ENCODE measurements at places on chromosomes 6 and 20.
A peak's percentile ranks its signal among the peaks of the same experiment; 100 is the strongest.

DNA sequence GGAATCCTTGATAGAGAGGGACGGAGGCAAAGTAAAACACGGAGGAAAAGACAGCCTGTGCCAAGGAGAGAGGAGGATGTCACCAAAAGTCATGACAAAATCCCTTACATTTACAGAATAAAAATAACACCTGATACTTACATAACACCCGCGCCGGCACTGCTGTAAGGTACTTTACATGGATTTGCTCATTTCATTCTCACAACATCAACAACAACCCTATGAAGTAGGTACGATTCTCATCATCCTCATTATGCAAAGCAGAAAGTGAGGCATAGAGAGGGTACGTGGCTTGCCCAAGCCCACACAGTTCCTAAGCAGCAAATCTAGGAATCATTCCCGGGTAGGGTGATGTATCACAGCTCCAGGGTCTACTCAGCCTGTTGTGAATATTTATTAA, 67.6 kb upstream of the NFATC2 start:
- DNase-seq: no peak

DNA sequence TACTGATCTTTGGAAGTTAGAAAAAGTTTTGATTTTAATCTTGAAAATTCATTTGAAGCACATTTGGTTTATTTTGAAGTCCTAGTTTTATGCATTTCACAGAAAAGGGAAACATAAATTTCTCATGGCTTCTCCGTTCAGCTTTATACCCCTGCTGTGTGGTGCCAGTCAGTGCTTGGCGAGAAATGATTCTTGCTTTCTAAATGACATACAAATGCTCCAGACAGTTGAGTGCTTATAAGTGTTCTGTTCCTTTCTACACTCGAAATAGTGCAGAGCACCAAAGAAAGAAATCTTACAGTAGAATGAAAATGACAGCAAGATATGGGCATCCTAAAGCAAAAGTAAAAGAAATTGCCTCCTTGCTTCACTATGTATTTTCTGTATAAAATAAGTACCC, 9.0 kb upstream of the ZNF292 start:
- DNase-seq: no peak

DNA sequence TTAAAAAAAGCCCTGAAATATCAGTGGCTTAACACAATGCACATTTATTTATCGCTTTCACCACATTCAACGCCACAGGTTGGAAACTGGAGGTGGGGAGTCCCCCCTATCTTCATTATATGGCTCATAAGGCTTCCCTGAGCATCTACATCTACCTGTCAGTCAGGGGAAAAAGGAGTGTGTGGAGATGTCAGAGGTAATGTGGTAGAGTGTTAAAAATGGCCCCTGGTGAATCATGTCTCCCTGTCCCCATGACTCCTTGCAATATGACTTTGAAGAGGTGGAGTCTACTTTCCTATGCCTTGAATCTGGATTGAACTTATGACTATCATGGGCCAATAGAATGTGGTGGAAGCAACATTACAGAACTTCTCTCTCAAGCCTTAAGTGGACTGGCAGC, 65.5 kb upstream of the BTBD3 start:
- no peak for DNase-seq

DNA sequence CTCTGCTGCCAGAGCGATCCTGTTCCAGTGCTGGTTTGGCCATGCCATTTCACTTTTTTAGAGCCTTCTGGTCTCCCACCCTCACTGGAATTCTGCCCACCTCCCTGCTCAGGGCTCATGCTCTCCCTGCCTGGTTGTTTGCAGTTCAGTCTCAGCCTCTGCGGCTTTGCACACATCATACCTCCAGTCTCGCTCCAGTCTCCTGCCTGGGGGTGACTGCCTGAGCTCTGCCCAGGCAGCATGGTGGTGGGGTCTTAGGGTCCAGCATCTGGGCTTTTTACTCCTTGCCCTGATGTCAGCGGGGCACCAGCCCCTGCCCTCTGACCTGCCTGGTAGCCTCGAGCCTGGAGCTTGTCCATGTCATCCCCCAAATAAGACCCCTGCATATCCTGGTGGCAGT, 30.9 kb downstream of the CD83 start:
- DNase-seq: no peak

- no peak for DNase-seq
Measured at GRCh38 chr6:44697327-44697726, 309.8 kb downstream of the CDC5L start.

- no peak for DNase-seq
Measured at GRCh38 chr6:16166871-16167608, 38.2 kb downstream of the MYLIP start.

DNA sequence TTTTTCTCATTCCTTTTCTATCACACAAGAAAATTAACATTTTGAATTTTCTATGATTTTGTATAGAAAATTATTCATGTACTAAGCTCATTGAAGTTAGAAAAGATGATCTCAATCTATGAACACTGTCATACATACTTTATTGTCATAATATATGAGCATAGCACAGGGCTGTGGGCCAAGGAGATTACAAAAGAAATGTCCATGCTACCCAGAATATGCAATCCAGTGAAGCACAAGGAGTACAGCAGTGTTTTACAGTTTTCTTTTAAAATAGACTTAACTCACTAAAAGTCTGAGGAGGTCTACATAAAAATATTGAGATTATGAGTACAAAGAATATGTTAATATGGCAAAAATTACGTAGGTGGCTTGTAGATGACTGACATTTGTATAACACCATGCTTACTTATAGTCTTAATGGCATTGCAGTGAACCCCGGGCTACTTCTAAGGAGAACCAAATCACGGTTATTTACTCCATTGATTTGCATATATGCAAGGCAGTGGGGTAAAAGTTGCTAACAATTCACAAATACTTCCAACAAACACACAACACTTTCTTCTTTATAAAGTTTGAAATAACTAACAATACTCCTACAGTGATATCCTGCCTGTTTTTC, 257.1 kb downstream of the BCKDHB start:
- DNase-seq: no peak

DNA sequence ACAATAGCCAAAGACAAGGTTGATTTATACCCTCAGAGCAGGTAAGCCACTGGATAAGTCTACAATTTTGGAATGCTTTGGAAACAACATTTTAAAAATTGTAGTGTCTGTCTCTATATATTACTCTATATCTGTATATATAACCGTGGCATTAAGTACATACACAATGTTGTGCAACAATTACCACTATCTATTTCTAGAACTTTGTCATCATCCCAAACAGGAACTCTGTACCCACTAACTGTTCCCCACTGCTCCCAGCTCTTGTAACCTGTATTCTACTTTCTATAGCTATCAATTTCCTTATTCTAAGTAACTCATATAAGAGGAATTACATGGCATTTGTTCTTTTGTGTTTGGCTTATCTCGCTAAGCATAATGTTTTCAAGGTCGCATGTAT, 78.2 kb upstream of the ASCC3 start:
- DNase-seq: no peak

- DNase-seq: no peak
Measured at GRCh38 chr20:23622839-23623343, 14.9 kb downstream of the CST3 start.

- no peak for DNase-seq
Measured at GRCh38 chr6:11473008-11473740, 64.4 kb upstream of the TMEM170B start.

- DNase-seq: no peak
Measured at GRCh38 chr20:34110745-34111641, 1.1 kb downstream of the EIF2S2 start.

- no peak for DNase-seq
Measured at GRCh38 chr6:88914180-88914579, 49.2 kb downstream of the RNGTT start.

GRCh38 chr6:159056899-159057298, 12.1 kb upstream of the TAGAP start:
- DNase-seq: no peak

GRCh38 chr6:138795809-138796603, at the start of gene ECT2L:
Gene ECT2L, plus strand, starts transcription at chr6:138796087. Its CDS starts 17,188 bp downstream, at chr6:138813275.
- no peak for DNase-seq

GRCh38 chr20:24987873-24988835, 4.4 kb downstream of the APMAP start:
- no peak for DNase-seq

DNA sequence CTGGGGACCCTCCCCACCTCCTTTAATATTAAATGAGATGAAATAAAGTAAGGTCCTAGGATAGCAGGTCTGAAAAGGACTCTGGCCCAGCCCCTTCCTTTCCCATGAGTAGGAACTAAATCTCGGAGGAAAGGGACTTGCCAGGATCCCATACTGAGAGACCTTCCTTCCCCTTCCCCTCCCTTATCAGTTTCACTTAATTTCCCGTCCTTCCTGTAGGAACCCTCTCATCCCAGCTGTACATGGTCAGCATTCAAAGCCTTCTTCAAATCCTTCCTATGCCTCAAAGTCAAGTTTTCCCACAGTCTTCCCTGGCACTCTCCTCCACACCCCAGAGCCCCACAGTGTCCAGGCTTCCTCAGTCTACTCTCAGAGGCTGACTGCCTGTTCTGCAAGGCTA, 71.3 kb upstream of the MYL9 start:
- no peak for DNase-seq

DNA sequence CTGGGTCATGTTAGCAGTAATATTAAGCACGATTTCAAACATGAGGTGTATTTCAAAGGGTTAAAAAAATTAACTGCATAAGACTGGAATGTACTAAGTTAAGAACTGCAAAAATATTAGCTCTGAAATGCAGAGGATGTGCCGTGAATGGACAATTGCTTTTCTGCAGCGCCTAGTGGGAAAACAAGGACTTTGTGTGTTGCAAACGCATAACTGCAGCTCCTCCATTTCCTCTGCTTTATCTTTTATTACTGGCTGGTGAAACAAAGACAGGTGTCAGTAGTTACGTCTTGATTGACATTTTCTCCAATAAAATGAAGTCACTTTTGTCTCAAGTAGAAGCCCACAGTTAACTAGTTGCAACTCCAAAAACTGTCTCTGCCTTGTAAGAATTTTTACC, 1.7 kb downstream of the PDE7B start:
- no peak for DNase-seq

- DNase-seq: no peak
Measured at GRCh38 chr6:1222728-1223595, 88.9 kb upstream of the FOXQ1 start.

GRCh38 chr20:12276011-12276673, 358.4 kb downstream of the BTBD3 start:
- no peak for DNase-seq

GRCh38 chr20:60107621-60108390, 149.6 kb downstream of the CDH26 start:
- no peak for DNase-seq

- DNase-seq: no peak
Measured at GRCh38 chr6:15268137-15268908, 22.5 kb downstream of the JARID2 start.

DNA sequence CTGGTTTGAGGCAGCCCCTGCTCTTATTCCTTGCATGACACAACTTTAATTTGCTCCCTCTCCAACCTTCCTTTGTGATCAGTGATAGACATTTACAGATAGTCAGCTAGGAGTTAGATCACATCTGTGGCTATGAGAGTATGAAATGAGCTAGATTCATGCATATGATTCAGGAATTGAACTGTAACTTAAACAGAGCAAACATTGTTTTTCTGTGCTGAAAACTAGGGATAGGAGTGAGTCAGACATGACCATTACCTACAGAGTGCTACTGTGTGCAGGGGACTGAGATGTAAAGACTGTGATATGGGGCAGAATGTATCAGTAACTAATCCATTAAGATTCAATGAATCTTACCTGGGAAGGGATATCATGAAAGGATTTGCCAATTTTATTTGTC, 279.4 kb upstream of the SPTLC3 start:
- DNase-seq: no peak

DNA sequence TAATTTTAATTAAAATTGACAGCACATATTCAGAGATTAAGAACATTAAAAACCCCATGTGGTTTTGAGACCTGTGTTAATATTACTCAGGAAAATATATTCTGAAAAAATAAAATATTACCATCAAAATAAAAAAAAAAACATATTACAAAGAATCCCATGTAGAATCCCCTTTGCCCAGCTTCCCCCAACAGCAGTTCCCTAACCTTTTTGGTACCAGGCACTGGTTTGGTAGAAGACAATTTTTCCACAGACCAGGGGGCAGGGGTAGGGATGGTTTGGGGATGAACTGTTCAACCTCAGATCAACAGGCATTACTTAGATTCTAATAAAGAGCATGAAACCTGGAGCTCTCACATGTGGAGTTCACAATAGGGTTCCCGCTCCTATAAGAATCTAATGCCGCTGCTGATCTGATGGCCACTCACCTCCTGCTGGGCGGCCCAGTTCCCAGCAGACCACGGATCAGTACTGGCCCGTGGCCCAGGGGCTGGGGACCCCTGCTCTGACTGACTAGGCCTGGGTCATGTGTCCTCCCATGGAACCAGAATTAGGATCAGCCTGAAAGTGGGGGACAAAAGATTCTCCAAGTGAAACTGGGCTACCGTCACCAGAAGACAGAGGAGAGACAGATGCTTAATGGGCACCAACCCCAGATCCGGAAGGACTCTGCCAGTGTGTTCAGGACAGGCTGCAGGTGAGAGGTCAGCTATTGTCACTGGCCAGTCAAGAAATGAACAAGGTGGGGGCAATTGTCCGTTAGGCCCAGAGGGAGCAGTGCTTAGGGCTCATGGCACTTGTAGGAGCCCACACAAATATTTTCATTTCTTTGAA, 235.5 kb downstream of the PREX1 start:
- no peak for DNase-seq

- DNase-seq: no peak
Measured at GRCh38 chr6:135738636-135739035, 112.9 kb upstream of the PDE7B start.

- DNase-seq: no peak
Measured at GRCh38 chr6:157579467-157580031, 198.6 kb downstream of the ZDHHC14 start.

- DNase-seq: peak; percentile 7
Measured at GRCh38 chr6:141426400-141426980, 706.2 kb upstream of the GJE1 start.

DNA sequence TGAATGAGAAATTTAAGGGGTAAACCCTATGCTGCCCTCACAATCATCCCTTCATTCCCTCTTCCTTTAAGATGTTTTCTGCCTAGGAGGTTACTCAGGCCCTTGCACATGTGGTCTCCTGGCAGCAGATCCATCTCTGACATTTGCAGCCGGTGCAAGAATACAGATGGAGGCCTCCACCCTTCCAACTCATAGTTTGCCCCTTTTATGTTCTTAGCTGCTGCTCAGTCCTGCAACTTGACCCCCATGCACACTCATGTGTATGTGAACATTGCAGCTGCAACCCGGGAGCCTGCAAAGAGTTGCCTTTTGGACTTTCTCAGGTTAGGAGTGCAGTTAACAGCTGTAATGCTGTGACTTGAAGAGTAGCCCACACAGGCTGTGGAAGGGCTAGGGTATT, 131.9 kb upstream of the SGK1 start:
- DNase-seq: no peak

- no peak for DNase-seq
Measured at GRCh38 chr6:137820425-137820824, 46.6 kb upstream of the TNFAIP3 start.
